ENCODE measurements at places on chromosomes 4 and X. TPM values are rescaled to one million over a fixed set of nuclear protein-coding genes. Genes with fewer than 3 reads are reported as not detected.

- H3K27me3 ChIP-seq = peaks cover 69% of the 10 kb centered on the region
- DNase-seq = no peak
- no peaks in the 10 kb centered on the region for H3K4me1 ChIP-seq
- no peaks in the 10 kb centered on the region for H3K36me3 ChIP-seq
These were observed 2.5 kb upstream of the SOX3 start for GRCh38 chrX:140507223-140507981.

- no peak for DNase-seq
- no peak overlapping the region for H3K27ac ChIP-seq
- no peak overlapping the region for H3K4me3 ChIP-seq
- H3K36me3 ChIP-seq = no peaks in the 10 kb centered on the region
- no peaks in the 10 kb centered on the region for H3K27me3 ChIP-seq
These were observed 200.2 kb upstream of the FAM47A start for GRCh38 chrX:34332334-34332733.

DNA sequence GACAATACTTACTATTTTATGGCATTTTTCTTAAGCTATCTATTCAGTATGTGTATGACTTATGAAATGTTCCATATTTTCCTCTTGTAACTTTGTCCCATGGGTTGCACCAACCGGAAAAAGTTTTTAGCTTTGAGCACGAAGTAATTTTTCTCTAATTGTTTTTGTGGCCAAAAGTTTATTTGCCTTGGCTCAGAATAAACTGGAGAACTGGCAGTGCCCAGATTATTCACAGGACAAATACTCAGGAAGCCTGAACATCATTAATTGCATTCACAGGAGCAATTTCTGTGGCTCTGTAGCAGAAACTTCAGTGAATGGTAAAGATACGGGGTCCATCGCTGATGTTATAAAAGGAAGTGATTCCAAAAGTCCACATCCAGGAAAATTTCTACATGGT, 184.5 kb downstream of the ARHGAP10 start:
- H3K4me3 ChIP-seq = no peak overlapping the region
- no peak for DNase-seq
- no peaks in the 10 kb centered on the region for H3K27me3 ChIP-seq
- no peaks in the 10 kb centered on the region for H3K4me1 ChIP-seq
- H3K27ac ChIP-seq = no peak overlapping the region

DNA sequence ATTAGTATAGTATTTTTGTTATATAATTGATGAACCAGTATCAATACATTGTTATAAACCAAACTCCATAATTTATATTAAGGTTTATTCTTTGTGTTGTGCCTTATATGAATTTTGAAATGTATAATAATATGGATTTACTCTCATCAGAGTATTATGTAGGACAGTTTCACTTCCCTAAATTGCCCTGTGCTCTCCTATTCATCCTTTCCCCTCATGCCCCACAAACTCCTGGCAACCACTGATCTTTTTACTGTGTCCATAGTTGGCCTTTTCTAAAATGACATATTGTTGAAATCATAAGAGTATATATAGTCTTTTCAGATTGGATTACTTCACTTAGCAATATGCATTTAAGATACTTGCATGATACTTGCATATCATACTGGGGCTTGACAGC, 958.1 kb upstream of the GRID2 start:
- no peak for DNase-seq
- no peaks in the 10 kb centered on the region for H3K27me3 ChIP-seq
- no peak overlapping the region for H3K27ac ChIP-seq
- no peaks in the 10 kb centered on the region for H3K4me1 ChIP-seq

DNA sequence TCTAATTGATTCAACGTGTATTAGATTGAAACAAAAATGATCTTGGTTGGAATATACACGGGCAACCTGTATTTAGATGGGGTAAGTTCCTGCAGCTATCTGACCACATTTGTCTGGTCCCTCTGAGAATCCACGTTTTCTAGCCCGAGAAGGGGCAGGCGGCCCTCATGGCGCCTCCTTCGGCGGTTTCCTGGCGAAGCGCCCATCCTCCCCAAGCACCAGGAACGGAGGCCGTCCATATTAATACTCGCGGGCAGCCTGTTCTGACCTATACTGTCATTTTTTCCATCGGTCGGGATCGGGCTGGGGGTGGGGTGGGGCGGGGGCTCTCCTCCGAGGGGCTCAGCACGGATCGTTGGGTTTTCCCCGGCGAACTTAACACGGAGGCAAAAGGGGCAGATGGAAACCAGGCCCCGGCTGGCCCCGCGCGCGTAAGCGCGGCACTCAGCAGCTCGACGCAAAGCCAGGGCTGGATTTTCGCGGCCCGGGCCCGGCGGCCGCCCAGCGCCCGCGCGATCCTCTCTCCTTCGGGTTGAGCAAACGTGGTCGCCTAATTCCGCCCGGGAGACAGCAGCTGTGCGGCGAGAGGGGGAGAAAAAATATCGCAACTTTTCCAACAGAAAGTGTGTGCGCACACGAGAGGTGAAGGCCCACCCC, 77.2 kb upstream of the BCOR start:
- peak; percentile 48 for DNase-seq
- peaks cover 16% of the 10 kb centered on the region for H3K27me3 ChIP-seq
- no peaks in the 10 kb centered on the region for H3K36me3 ChIP-seq
- H3K27ac ChIP-seq = peak overlapping the region; percentile 93
- no peaks in the 10 kb centered on the region for H3K4me1 ChIP-seq

GRCh38 chr4:79235095-79235494, 90.8 kb downstream of the NAA11 start:
- H3K4me3 ChIP-seq = no peak overlapping the region
- H3K4me1 ChIP-seq = no peaks in the 10 kb centered on the region
- DNase-seq = no peak
- H3K27ac ChIP-seq = no peak overlapping the region

Gene IL1RAPL2
- total RNA-seq = not detected

Measured in colonic mucosa (tissue), 4 donors.